ENCODE measurements at places on chromosomes 2 and 18.

DNA sequence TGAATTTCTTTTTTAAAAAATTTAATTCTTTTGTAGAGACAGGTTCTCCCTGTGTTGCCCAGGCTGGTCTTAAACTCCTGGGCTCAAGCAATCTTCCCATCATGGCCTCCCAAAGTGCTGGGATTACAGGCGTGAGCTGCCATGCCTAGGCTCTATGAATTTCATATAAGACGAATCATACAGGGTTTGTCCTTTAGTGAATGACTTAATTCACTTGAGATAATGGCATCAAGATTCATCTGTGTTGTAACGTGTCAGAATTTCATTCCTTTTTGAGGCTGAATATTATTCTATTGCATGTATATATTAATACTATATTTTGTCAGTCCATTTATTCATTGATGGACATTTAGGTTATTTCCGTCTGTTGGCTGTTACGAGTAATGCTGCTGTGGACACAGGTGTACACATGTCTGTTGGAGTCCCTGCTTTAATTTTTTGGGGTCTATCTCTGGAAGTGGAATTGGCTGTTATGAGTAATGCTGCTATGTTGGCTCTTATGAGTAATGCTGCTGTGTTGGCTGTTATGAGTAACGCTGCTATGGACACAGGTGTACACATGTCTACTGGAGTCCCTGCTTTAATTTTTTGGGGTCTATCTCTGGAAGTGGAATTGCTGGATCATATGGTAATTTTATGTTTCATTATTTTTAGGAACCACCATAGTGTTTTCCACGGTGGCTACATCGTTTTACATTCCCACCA lies 210.6 kb downstream of the CAMKMT start:
- DNase-seq, result no peak

DNA sequence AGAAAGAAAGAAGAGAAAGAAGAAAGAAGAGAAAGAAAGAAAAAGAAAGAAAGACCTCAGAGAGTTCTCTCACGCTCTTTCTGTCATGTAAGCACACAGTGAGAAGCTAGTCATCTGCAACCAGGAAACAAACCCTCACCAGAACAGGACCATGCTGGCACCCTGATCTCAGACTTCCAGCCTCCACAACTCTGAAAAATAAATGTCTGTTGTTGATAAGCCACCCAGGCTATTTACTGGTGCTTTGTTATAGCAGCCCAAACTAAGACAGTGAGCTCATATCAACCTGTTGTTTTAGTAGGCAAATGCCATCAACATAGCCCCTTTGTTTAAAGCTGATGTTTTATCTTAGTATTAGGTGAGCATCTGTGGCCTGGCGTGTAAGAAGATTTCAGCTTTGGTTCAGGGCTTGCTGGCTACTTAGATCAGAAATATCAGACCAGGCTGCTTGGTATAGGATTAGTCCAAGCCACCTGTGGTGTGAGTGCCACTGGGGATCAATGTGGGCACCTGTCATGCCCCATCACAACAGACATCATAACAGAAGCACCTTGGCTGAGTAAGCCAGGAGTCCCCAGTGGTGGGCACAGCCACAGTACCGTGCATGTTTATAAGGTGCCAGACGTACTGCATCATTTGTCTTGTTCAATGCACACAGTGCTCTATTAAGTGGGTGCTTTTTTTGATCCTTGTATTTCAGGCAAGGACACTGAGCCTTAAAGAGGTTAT lies 94.4 kb downstream of the LBH start:
- no peak for DNase-seq

GRCh38 chr2:216108310-216108966 lies 710 bp upstream of the XRCC5 start:
- no peak for DNase-seq

- no peak for DNase-seq
Observed at GRCh38 chr18:7224198-7224597, 6.7 kb upstream of the LRRC30 start.

- DNase-seq, result no peak
Observed at GRCh38 chr2:114022360-114023085, 132.6 kb downstream of the ACTR3 start.

GRCh38 chr2:28442328-28442727 lies 49.7 kb downstream of the FOSL2 start:
- DNase-seq, result no peak

DNA sequence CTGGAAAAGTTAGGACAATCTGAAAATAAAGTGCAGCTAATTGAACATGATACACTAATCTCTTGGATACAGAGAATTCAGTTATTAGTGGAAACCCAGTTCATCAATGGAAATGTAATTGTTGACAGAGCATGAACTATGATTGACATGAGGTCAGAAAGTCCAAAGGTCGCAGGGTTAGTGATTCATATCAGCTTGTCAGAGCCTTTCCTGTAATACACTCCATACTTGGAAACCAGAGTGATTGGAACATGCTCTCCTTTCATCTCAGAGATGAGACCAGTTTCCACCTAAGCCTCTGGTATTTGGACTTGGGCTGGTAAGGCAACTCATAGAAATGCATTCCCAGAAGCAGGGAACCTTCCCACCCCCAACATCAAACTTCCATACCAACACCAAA lies 8.5 kb upstream of the NCKAP5 start:
- DNase-seq, result no peak

GRCh38 chr18:26657631-26658581 lies 109.6 kb upstream of the KCTD1 start:
- DNase-seq, result no peak

Data from CD4-positive, alpha-beta T cell treated with Interleukin-15 for 4 hours (primary cell).